ENCODE measurements at places on chromosomes 16 and 17. TPM values are rescaled to one million over a fixed set of nuclear protein-coding genes. Genes with fewer than 3 reads are reported as not detected.

DNA sequence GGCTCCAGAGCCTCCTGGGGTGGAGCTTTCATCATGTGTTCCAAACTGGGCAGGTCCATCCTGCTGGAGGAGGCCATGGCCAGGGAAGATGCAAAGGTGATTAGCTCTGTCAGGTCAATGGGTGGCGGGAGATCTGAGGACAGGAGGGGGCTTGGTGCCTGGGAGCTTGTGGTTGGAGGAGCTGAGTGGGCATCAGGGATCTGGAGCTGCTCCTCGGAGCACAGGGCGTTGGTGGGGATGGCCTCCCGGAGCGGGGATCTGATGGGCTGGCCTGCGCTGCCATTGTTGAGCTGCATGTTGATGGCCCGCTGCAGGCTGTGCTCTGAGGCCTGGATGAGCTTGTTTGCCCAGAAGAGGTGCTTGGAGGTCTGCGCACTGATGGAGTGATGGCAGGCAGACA, 6.5 kb downstream of the SPATA32 start:
- DNase-seq: no peak

EFNB3 gene
- total RNA-seq: 0.59 TPM

GRCh38 chr16:84271866-84272265, 22.8 kb upstream of the WFDC1 start:
- DNase-seq: no peak

DNA sequence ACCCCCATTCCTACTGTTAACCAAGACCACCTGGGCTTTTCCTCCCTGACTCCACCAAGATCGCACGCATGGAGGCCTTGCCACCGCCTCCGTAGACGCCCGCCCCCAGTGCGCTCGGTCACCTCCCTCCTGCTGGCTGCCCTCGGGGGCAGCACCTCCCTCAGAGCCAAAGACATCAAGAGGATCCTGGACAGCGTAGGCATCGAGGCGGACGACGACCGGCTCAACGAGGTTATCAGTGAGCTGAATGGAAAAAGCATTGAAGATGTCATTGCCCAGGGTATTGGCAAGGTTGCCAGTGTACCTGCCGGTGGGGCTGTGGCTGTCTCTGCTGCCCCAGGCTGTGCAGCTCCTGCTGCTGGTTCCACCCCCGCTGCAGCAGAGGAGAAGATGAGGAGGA, 1.2 kb downstream of the EFCAB3 start:
- DNase-seq: no peak

- no peak for DNase-seq
Observed at GRCh38 chr16:79714440-79714839, 113.9 kb upstream of the MAF start.

GRCh38 chr16:9713907-9714306, 468.3 kb downstream of the GRIN2A start:
- no peak for DNase-seq

EEF2KMT gene
- 10.0 TPM for total RNA-seq

RCVRN gene
- total RNA-seq: not detected

- DNase-seq: no peak
Observed at GRCh38 chr17:75811174-75811573, 26.6 kb downstream of the UNK start.

ACE gene
- 27.4 TPM for total RNA-seq

Data from uterus (tissue), 4 donors.